AG20443 (cell line): ENCODE measurements at places on chromosomes 11 and 22.
A peak's percentile ranks its signal among the peaks of the same experiment; 100 is the strongest.

DNA sequence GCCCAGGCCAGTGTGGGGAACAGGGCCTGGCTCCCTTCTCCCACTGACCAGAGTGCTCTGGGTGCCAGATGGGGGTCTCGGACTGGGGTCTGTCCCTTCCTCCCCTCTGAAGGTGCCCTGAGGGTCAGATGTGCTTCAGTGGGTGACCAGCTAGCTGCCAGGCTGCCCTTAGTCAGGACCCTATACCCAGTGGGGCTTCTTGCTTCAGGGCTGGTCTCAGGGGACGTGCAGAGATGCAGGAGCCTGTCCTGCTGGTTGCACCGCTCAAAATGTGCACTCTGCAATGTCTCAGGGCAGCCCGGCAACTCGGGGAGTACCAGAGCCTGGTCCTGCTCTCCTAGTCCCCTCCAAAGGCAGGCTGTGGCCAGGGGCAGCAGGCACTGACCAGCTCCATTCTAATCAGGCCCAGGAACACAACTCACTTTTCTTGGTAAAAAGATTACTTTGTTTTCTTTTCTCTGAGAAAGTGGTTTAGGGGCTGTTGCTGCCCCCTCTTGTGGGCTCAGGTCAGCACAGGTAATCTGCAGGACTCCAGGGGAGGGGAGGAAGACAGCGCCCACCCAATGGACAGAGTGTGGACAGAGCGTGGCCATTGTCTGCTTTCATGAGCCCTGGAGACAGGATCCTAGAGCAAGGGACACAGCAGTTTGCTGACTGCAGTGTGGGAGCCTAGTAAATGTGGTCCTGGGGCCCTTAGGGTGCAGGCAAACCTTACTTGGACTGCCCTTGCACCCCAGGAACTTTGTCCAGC is 80.9 kb downstream of the MED15 start:
- no peak for DNase-seq

GRCh38 chr11:112050721-112051120 is 23.1 kb downstream of the PIH1D2 start:
- no peak for DNase-seq

GRCh38 chr11:91804042-91804441 is 420.6 kb upstream of the FAT3 start:
- no peak for DNase-seq

- DNase-seq: no peak
These were observed 586 bp downstream of the TTLL1 start for GRCh38 chr22:43088627-43088983.

DNA sequence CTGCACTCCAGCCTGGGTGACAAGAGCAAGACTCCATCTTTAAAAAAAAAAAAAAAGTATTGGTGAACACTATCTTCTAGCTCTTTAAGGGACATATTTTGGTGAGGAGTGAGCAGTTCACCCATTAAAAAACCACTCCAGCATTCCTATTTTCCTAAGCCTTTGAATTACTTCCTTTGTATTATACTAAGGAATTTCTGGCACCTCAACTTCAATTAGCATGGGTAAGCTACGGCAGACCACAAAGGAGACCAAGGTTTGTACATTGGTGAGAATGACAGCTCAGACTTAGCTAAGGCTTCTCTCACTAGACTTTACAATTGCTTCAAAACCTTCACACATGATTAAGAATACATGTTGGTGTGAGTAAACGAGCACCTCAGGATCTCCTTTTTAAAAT is 57.0 kb upstream of the BIRC3 start:
- DNase-seq: no peak

- DNase-seq: no peak
These were observed 5.0 kb upstream of the MTNR1B start for GRCh38 chr11:92964471-92964870.

DNA sequence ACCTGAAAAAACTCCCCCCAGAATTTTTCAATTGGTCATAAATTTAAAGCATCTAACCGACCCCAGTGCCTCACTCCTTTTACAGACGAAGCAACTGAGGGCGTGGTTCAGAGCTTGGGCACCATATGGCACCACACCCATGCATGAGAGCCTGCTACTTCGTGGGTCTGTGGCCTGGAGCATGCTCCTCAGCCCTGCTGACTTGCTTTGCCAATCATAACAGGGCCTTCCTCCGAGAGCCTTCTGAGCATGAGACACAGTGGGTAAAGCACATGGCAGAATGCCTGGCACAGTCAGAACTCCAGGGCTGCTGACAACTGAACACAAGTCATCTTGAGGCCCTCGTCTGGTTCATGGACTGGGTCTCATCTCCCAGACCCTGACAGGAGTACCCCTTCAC is 33.3 kb downstream of the HIRA start:
- DNase-seq: peak; percentile 67

GRCh38 chr11:1007279-1007678 is 29.2 kb downstream of the MUC6 start:
- DNase-seq: no peak

DNA sequence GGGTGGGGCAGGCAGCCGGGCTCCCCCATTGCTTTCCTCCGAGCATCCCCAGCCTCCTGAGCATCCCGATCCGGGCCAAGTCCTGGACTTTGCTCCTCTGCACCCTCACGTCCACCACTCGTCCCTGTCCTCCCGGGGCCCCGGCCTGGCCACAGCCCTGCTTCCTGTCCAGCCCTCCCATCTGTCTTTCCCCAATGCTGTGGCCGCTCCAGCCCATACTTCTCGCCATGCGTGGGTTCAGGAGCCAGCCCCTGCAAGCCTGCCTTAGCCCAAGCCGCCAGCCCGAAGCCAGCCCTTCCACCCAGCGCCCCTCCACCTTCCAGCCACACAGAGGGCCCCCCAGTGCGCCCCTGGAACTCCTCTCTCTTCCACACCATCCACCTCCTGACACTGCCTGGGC is 23.8 kb downstream of the MRPL23 start:
- DNase-seq: no peak

- no peak for DNase-seq
These were observed 36.4 kb downstream of the ARHGAP32 start for GRCh38 chr11:129155745-129156144.

DNA sequence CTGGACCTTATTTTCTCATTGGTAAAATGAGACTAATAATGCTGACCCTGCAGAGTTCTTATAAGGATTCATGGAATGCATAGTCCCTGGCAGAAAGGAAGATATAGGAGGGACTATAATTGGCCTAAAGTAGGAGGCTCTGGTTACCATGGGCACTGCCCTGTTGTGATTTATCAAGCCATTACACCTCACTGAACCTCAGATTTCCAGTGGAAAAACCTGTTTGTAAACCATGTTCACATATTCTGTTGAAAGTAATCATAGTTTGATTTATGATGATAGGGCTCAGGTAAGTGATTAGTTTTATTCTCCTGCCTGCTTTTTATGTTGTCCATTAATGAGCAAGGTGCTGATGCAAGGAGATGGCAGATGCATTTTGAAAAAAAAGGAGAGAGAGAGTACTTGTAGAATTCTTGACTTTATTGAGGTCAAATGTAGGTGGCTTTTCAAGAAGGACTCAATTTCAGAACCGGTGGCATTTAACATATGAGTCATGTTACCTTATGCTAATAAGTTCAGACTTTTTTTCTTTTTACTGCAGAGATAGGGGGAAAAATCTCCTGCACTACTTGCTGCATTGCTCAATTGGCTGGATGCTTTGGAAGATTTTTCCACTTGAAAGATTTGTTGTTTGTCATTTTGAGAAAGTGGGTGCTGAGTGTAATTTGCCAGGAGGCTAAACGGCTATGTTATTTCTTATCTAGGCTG is 14.6 kb downstream of the NF2 start:
- peak; percentile 24 for DNase-seq

GRCh38 chr11:76577226-76577920 is 93.2 kb downstream of the LRRC32 start:
- peak; percentile 46 for DNase-seq

DNA sequence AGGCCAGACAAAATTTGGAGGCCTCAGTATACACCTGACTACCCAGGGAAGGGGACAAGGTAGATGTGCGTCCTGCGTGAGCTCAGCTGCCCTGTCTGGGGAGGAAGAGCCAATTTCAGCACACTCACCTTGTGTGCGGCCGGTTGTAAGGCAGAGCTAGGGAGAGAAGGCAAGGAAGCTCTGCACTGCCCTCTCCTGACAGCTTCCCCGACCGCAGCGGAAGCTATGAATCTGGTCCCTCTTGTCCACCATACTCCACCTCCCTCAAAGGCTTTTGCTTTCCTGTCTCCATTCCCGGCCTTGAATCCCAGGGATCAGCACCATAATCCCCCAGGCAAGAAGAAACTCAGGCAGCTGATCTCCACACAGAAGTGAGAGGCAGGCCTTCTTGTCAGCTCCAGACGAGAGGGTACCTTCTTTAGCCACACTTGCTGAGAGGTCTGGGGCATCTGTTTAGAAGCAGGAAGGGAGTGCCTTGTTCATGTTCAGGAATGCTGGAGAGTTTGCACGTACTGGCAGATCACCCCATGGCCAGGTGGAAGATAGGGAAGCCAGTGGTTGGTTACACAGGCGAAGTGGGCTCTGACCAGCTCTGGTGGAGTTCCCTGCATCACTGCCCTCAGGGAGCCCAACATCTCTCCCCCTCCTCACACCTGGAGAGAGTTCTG is 62.5 kb downstream of the FEZ1 start:
- peak; percentile 86 for DNase-seq

DNA sequence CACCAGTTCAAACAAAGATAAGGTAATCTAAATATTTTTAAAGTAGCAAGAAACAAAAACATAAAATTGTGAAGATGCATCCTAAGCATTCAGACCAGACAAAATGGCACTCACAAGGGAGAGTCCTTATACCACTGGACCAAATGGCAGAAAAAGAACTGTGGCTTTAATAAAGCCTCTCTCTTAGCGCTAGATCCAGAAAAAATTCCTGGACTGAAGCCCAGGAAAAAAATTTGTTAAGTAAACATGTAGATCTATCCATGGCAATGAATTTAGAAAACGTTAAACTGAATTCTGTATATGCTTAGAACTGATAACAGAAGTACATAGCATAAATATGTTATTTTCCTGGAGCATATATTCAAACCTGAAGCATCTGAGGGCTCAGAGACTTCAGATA is 11.8 kb upstream of the CD59 start:
- peak; percentile 26 for DNase-seq

DNA sequence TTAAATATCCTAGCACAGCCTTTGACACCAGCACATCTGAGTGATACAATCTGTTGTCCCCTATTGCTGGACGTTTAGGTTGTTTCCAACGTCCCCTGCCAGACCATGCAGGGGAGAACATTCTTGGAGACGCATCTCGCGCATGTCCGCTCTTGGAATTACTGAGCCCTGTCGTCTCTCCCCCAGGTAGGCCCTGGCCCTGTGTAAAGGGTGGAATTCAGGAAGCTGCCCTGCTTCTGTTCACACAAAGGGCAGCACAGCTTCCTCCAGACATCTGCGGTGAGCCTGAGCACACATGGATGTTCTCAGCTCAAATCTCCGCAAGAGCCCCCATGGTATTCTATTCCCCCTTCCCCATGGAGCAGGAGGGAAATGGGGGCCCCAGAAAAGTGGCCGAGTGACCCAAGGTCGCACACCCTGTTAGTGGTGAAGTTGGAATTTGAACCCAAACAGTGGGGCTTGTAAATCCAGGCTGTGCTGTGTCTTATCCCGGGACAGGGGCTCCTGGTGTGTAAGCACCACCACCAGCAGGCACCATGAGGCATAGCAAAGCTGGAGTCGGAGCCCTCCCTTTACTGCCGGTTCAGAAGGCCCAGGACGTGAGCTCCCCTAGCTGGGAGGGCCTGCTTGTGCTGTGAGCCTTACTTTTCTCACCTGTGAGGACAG is 5.0 kb upstream of the FGF19 start:
- no peak for DNase-seq

DNA sequence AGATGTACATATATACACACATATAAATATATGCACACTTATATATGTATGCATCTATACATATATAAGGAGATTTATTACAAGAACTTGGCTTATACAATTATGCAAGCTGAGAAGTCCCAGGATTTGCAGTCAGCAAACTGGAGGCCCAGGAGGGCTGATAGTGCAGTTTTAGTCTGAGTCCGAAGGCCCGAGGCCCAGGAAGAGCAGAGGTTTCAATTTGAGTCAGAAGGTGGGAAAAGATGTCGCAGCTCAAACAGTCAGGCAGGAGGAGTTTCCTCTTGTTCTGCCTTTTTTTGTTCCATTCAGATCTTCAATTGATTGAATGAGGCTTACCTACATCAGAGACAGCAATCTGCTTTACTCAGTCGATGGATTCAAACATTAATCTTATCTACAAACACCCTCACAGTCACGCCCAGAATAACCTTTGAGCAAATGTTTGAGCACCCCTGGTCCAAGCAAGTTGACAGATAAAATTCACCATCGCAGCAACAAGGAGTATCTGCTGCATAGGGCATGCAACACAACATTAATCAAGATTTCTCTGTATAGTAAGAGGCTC is 4.0 kb upstream of the SGSM1 start:
- DNase-seq: no peak

DNA sequence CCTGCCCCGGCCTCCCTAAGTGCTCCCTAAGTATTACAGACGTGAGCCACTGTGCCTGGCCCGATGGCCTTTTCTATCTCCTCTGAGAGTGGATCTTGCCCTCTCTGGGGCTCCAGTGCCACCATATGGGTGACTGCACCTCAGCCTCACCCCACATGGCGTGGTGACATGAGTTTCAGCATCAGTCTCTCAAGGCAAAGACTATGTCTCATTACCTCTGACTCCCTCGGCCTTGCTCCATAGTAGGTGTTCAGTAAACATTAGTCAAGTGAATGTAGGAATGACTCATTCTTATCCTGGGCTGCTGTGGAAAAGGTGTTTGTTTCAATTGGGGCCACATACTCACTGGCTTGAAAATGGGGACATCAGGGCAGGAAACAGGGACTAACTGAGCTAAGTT is 168.8 kb downstream of the GRIK4 start:
- no peak for DNase-seq

DNA sequence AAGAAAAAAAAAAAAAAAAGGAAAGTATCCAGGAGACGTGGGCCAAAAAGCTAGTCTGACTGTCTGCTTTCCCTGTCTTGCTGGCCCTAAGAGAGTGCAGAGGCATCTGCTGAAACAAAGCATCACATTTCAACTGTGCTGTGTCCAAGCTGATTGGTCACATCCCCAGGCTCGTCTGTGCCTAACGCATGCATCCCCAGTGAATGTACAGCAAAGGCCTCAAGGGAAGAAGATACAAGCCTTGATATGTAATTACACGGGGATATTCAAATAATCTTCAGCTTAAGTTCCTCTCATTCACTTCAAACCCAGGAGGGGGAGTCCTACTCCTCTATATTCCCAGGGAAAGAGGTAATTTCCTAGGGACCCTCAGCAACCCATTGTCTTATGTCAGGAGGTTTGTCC is 5.4 kb upstream of the SORL1 start:
- DNase-seq: no peak

- no peak for DNase-seq
These were observed 21.9 kb downstream of the SULT4A1 start for GRCh38 chr22:43840431-43840830.
